Cardiac muscle cell (in vitro differentiated cells and primary cell): ENCODE measurements at places on chromosomes 13 and 19. TPM values are rescaled to one million over a fixed set of nuclear protein-coding genes. Genes with fewer than 3 reads are reported as not detected.

The MAP2K2 gene
- 217 and 219 TPM in 2 replicates for polyA plus RNA-seq

The MAG gene
- polyA plus RNA-seq = 1.2 and 1.3 TPM in 2 replicates

The DOCK9 gene
- 33.2 and 39.1 TPM in 2 replicates for polyA plus RNA-seq

The TMPRSS9 gene
- not detected in 2 replicates for polyA plus RNA-seq

The SIGLECL1 gene
- not detected in 2 replicates for polyA plus RNA-seq

The PRSS57 gene
- 0.22 TPM in 1 of 2 replicates, not detected in the other for polyA plus RNA-seq

The ZNF85 gene
- polyA plus RNA-seq = 9.4 and 10.8 TPM in 2 replicates

The DOCK6 gene
- 12.2 and 21.5 TPM in 2 replicates for polyA plus RNA-seq

The ARID3A gene
- polyA plus RNA-seq = 39.1 and 48.7 TPM in 2 replicates

The SLC27A1 gene
- polyA plus RNA-seq = 30.1 and 31.8 TPM in 2 replicates

The CCL25 gene
- polyA plus RNA-seq = not detected in 2 replicates

The ATP12A gene
- not detected in 2 replicates for polyA plus RNA-seq

The ZIM2 gene
- polyA plus RNA-seq = not detected in 2 replicates

The TMEM150B gene
- polyA plus RNA-seq = not detected in 2 replicates

The BEST2 gene
- polyA plus RNA-seq = not detected in 2 replicates

The ZNF835 gene
- polyA plus RNA-seq = 1.6 TPM in 1 of 2 replicates, not detected in the other

The PKN1 gene
- polyA plus RNA-seq = 109 and 132 TPM in 2 replicates

The CNN2 gene
- 183 and 185 TPM in 2 replicates for polyA plus RNA-seq

The ZNF491 gene
- polyA plus RNA-seq = 5.1 and 7.3 TPM in 2 replicates

The C19orf18 gene
- 2.4 and 3.6 TPM in 2 replicates for polyA plus RNA-seq
